Eye (tissue), 1 donor: ENCODE measurements at places on chromosomes 7 and 10.
A peak's percentile ranks its signal among the peaks of the same experiment; 100 is the strongest.

DNA sequence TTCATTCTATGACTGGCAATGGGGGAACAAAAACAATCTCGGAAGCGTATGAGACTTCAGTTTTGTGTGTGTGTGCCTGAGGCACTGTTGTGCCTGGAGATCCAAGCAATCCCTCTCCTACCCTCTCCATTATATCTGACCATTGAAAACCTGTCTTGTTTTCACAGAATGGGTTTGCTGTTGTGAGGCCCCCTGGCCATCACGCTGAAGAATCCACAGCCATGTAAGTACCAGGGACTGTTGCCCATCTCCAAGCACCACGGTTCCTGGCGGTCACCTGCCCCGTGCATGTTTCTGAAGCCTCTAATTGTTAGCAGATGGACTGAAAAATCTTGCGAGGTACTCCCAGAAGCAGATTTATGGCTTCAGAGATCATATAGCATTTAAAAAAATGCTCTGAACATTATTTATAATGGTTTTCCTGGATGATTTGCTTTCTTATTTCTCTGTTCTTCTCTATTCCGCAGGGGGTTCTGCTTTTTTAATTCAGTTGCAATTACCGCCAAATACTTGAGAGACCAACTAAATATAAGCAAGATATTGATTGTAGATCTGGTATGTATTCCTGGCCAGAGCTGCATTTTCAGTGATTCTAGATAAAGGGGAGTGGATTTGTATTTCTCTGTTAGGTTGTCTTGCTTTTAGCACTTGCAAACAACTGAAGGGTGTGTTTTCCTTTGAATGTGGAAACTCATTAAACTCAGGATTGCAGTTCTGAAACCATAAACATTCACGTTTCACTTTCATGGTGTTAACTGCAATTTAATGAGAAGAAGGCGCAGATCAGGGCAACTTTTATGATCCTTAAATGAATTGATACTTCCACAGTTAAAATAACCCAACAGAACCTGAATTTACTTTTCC is 288.2 kb downstream of the TWIST1 start:
- DNase-seq, result no peak

DNA sequence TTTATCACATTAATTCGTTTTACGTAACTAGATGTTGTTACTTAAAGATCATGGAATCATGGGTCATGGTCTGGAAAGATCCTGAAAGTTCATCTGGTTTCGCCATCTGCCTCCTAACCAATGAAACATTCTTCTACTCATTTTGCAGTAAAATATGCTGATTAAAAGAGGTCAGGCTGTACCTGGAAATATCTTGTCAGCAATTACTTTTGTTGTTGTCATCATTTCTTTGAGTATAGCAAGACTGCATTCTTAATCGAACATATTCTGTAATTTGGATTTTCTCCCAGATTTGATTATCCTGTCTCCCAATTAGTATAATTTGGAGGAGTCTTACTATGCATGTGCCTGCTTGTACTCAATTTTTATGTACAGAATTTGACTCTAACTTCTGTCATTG is 833.7 kb downstream of the GRM8 start:
- DNase-seq, result no peak

DNA sequence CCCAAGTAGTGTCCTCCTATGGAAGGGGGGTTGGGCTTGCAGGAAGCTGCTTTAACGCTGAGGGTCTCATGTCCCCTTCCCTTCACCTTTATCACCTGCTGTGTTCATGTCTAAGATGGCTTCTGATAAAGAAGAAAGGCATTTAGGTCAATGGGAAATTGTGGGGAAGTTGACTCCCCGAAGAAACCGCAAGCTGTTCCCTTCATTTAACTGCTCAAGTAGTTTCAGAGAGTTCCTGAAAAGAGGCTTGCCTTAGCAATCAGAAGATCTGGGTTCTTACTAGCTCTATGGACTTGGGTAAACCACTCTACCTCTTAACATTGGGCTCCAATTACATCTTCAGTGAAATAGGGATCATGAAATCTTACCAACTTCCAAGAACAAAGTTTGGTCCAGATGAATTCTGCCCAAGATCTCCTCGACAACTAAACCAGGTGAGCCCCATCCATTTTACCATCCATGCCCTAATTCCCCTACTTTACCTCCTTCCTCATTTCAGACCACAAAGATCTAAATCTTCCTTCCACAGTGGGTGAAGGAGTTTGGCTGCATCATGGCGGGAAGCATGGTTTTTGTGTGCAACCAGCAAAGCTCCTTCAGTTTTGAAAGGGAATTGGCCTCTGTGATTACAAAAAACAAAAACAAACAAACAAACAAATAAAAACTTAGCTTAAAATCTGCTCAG is 30.4 kb upstream of the UCN3 start:
- DNase-seq, result no peak

DNA sequence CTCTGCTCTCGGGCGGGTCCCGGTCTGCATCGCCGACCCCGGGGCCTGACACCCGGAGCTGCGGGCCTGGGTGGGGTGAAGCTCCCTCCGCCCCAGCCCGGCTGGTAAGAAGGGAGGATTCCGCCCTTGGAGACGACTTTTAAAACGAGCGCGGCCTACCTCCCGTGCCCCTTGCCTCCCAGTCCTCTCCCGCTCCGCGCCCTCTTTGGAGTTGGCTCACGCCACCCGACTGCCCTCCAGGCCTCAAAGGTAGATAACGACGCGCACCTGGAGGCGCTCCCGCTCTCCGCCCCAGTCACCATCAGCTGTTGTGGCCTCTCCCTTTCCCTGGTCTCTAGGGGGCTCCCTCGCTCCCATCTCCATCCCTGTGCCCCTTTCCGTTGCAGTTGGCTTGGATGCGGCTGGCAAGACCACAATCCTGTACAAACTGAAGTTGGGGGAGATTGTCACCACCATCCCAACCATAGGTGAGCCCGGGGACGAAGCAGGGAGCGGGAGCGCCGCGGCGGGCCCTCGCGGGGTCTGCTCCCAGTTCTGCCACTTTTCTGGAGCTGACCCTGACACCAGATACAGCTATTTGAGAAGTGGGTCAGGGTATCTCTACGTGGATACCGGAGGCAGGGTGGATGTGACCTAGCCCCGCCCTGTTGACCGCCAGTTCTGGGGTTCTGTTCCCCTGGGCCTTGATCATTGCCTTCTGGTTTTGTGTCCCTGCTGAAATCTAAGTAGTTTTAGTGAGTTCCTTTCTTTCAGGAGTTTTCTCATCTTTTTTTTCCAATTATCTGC is 679 bp downstream of the ARF5 start:
- peak; percentile 85 for DNase-seq

GRCh38 chr10:92122941-92123450 is 167.9 kb downstream of the CPEB3 start:
- DNase-seq, result peak; percentile 12

GRCh38 chr7:131781-132482 is 60.4 kb upstream of the FAM20C start:
- peak; percentile 46 for DNase-seq

DNA sequence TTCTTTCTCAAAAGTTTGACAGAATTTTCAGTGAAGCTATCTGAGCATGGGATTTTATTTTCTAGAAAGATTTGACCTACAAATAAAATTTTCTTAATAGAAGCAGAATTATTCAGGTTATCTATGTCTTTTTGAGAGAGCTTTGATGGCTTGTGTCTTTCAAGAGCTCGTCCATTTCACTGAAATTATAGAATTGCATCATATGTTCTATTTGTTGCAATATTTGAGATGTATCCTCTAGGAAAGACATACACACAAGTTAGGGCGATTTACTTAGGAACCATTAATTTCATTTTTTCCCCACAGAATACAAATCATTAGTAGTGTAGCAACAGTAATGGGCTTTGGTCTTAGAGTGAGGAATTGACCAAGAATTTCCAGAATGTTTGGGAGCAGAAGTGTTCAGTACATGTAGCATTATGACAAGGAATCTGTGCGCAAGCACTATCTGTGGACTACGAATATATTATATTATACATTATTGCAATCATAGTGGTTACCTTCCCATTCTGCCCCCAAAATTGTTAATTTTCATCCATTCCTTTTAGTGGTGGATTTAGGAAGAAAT is 12.8 kb upstream of the COL17A1 start:
- DNase-seq, result no peak

- DNase-seq, result peak; percentile 60
Observed at GRCh38 chr7:104156842-104157277, 51.0 kb downstream of the ORC5 start.

GRCh38 chr7:69643708-69644445 is 45.6 kb downstream of the AUTS2 start:
- DNase-seq, result no peak

- no peak for DNase-seq
Observed at GRCh38 chr7:95843286-95843685, 70.9 kb downstream of the DYNC1I1 start.

DNA sequence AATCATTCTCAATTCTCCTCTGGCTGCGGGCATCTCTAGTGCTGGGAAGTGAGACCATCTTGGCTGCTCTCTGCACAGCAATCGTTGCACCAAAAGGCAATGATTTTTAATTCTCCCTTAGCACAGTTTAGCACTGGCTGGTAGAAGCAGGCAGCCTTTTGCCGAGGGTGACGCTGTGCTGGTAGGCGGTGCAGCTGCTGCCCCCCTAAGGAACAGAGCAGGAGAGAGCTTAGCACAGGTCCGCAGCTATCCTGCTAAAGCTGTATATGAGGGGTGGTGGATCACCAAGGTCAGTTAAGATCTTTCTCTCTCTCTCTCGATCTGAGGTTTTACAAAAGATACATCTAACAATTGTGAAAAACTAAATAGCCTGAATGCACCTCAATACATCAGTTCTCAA is 390.1 kb downstream of the GATA3 start:
- peak; percentile 34 for DNase-seq

DNA sequence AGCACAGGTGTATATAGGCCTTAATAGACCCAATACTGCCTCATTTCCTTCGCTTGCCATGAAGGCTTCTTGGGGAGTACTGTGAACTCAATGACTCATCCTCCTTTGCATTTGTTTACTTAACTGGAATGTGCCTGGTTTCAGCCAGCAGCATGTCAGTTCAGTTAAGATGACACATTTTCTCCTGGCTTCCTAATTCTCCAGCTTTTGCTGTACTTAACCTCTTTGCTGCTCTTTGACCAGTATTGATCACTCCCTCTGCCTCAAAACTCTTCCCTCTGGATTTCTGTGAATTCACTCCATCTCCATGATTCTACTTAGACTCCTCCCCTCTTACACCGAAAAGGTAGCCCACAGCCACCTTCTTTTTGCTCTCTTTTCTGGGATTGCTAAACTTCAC is 135.7 kb downstream of the MAGI2 start:
- DNase-seq, result no peak

DNA sequence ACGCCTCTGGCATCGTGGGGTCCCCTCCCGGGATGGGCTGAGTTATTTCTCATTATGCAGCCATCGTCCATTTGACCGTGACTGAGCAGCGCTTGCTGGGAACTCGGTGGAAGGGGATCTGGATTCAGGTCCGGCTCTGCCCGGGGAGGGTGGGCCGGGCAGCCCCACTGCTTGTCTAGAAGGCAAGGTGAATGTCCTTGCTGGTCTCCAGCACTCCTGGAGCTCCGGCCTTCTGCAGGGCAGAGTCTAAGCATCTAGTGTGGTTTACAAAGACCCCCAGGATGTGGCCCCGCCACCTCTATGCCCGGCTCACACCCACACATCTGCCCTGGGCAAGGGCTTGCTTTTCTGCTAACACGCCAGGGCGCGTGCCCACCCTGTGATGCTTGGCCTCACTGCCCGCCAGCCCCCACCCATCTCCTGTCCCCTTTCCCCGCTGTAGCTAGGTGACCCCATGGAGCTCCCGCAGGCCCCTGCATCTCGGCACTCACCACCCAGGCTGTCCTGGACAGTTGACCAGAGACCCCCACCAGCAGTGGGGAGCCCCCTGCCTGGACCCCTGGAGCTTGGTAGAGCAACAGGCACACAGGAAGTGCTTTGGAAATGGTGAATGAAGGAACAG is 151.0 kb upstream of the CHST15 start:
- DNase-seq, result no peak

- peak; percentile 98 for DNase-seq
Observed at GRCh38 chr7:26667514-26668133, 196.8 kb downstream of the SKAP2 start.

GRCh38 chr10:69410487-69410886 is 6.2 kb downstream of the TACR2 start:
- DNase-seq, result no peak

- DNase-seq, result no peak
Observed at GRCh38 chr10:71496927-71497762, 100.4 kb downstream of the CDH23 start.

DNA sequence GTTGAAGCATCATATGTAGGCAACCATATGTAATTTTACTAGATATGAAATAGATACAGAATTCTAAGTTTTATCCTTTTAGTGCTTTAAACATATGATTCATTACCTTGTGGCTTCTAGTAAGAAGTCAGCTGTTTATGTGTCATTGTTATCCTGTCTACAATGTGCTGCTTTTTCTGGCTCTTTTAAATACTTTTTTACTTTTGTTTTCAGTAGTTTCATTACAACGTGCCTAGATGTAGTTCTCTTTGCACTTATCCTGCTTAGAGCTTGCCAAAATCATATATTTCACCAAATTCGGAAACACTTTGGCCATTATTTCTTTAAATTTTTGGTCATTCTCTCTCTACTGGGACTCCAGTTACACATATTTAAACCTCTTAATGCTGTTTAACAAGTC is 26.4 kb downstream of the YAE1 start:
- no peak for DNase-seq

DNA sequence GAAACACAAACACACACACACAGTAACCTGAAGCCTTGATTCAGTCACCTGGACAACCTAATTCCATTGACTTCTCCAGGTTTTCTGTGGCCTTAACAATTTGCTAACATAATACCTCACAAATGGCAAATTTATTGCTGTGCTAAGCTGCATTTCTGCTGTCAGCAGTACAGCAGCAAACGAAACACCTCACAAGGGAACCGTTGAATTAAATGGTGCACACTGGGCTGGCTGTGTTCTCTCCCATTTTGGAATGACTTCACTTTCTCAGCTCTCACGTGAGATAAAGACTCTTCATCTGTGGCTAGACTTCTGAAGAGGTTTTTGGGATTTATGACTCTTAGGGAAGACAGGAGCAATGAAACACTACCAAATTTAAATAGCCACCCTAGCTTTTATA is 152.5 kb downstream of the GPR158 start:
- no peak for DNase-seq

DNA sequence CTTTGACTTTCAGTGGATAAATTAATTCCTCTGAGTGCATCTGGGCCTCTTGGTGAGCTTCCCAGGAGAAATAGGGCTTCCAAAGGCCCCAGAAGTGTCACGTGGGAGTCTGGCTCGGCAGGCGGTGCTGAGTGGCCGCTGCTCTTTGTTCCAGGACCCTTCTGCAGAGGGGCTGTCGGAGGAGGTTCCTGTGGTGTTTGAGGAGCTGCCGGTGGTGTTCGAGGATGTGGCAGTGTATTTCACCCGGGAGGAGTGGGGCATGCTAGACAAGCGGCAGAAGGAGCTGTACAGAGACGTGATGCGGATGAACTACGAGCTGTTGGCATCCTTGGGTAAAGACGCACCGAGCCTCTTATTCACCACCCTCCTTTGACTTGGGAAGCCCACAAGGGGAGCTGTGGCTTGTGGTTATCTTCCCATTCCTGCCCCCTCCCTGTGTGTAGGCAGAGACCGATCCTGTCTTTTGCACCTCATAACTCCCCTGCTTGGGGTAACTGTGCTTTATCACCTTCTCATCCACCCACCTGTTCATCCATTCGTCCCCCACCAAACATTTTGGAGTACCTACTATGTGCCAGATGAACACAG is 11.9 kb downstream of the ZNF862 start:
- peak; percentile 49 for DNase-seq
